Astrocyte of the cerebellum (primary cell): ENCODE measurements at places on chromosomes 2 and 18.

GRCh38 chr2:189602233-189602632 is 21.6 kb upstream of the SLC40A1 start:
- DNase-seq: no peak

DNA sequence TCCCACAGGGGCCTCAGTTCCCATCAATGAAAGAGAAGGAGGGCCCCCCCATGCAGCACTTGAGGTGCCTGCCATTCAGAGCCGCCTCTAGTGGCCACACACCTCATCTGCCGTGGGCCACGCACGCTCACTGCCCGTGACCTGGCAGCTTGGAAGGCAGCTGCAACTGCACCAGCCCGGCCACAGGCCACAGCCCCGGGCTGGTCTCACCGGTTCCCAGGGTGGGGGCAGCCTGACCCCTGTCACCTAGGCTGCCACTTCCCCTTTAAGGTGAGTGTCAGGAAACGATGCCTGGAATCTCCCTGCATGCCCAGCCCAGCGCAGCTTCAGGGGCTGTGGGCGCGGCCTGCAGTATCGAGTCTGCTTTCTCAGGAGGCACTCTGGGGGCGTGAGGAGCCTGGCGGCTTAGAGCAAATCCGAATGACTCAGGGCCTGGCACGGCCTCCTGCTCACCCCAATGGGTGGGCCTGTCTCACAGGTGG is 2.6 kb downstream of the MAB21L4 start:
- no peak for DNase-seq

- no peak for DNase-seq
Observed at GRCh38 chr2:66569321-66569851, 134.5 kb downstream of the MEIS1 start.

DNA sequence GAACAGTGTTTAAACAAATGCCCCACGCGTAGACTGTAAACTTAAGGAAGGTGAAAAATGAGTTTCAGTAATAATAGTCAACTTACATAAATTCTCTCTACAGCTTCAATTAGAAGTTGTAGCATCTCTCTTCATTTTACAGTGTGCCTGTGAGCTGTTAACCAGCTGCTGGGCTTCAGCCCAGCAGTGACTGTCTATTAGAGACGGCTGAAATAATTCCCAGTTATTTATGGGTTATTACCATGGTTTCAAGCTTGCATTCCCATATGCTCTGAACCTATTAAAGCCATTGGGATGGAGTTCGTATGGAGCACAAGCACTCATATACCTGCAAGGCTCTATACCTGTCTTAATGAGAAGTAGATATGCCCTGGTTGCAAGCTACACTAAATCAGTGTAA is 501.1 kb downstream of the CNTNAP5 start:
- DNase-seq: no peak

DNA sequence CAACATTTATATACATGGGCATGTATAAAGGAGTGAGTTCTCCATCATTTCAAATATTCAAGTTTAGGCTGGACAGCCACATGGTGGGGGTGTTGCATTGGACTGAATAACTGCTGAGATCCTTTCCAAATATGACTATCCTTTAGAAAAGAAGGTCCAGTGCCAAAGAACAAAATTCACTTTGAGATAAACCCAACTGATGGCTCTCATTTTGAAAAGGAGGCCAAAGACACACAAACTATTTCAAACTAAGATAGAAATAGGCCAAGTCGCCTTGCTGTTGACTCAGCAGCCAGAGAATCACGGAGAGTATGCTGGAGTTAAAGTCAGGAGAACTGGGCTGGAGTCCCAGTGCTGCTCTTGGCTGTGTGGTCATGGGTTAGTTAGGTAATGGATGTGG is 204.5 kb upstream of the LRATD1 start:
- DNase-seq: peak; percentile 89

DNA sequence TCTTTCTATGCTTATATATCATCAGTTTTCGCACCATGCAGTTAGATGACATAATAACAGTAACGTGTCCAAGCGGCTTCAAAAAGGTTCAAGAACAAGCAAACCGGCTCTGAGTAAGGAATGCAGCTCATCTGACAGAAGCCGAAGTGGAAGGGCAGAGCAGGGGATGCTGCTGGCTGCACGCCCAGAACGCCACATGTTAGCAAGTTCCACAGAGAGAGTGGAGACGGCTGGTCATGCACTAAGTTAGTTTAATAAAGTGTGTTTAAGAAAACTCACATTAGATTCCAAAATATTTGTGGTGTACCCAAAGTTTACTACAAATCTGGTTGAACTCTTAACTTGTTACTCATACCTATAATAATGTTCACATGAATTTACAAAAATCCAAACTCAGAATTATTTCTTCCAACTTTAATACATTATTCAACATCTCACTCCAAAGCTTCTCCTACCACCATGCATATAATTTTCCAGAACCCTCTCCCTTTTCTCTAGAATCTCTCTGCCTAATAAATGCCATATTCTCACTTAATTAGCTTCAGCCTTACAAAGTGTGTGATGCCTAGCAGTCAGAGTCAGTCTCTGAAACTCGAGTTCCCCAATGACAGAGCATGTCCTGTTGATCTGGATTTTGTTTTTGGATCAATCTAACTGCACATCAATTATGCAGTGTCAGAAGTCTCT is 170.0 kb downstream of the DNAH7 start:
- peak; percentile 100 for DNase-seq

- DNase-seq: no peak
Observed at GRCh38 chr2:25479761-25480160, 138.0 kb upstream of the DNMT3A start.

DNA sequence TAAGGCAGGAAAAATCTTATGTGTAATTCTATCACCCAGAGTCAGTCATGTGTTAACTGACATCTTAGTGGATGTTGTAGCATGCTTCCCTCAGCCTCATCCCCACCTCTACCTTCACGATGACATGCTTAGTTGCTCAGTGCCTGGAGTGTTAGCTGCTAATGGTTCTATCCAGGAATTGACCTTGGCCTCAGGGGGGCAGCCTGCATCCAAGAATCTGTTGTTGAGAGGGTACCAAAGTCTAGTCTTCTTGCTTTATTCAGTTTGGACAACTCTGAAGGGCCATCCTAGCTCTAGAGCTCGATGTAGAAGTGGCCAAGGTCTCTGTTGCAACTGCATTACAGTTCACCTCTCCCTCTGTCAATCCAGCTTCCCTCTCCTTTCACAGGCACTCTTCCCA is 61.2 kb downstream of the ACYP2 start:
- DNase-seq: peak; percentile 28

GRCh38 chr2:119248751-119249150 is 25.1 kb downstream of the STEAP3 start:
- DNase-seq: no peak

DNA sequence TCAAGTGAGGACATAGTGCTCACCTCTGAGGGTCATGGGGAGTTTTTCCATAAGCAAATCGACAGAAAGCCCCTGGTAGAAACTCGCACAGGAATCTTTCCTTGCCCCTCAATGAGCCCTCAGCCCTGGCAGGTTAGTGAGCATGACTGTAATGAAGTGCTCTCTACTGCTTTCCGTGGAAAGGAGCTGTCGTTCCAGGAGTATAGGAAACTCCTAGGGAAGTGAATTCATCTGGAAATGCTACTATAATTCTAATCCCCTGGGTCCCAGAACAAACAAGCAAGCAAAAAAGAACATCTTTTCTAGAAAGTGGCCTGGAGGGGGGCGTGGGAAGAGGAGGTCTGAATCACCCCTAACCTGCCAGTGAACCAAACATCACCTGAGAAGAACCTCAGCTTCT is 18.1 kb downstream of the BCL2L11 start:
- no peak for DNase-seq
